ENCODE measurements at places on chromosomes 3 and 15.

GRCh38 chr3:146131616-146132410, 29.2 kb downstream of the PLOD2 start:
- DNase-seq: no peak

- no peak for DNase-seq
Measured at GRCh38 chr3:169122416-169122815, 541.1 kb downstream of the MECOM start.

DNA sequence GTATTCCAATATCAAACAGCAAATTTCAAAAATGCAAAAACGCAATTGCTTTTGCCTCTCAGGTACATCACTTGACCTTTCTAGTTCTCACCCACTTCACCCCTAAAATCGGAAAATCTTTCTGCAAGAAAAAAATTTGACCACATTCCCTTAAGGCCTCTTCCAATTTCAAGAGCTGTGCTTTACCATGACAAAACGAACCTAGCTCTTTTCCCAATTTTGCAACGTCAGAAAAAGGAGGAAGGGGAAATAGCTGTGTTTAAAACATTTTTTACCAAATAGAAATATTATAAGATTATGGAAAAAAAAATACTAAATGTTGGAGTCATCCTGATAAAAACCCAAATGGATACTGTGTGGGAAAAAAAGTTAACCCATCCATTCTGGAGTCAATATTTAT, 1.1 kb upstream of the NR2C2 start:
- no peak for DNase-seq

- DNase-seq: no peak
Measured at GRCh38 chr3:41488501-41488900, 289.2 kb downstream of the CTNNB1 start.

DNA sequence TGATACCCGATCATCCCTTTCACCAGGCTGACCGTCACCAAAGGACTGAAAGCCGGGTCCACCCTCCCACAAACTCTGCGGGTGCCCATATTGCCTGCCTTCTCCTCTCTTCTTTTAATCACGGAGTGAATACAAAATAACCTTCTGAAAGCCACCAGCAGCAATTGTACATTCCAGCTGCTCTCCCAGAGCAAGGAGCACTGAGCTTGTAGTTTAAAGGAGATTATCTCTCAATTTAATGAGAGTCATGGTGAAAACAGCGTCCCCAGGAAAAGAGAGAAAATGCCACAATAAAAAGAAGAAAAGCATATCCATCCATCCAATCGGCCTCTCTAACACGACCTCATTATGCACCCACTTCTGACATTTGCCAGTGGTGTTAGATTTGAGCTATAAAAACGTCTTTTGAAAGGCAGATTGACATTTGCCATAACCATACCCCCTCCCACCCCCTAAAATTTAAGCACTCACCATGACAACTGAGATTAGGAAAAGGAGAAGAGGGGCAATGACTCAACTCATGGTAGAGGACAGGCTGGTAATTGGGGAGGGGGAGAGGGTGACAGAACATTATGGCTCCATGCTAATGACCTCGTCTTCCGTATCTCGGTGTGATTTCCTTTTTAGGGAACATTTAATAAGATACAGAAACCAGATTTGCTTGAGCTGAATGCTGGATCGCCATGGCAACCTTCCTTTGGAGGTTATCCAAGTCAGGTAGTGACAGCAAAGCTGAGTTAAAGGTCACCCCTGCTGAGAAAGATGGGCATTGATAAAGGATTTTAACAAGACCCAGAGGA, 106.2 kb downstream of the ST8SIA2 start:
- DNase-seq: no peak

- DNase-seq: no peak
Measured at GRCh38 chr3:115698851-115699591, 75.7 kb downstream of the GAP43 start.

DNA sequence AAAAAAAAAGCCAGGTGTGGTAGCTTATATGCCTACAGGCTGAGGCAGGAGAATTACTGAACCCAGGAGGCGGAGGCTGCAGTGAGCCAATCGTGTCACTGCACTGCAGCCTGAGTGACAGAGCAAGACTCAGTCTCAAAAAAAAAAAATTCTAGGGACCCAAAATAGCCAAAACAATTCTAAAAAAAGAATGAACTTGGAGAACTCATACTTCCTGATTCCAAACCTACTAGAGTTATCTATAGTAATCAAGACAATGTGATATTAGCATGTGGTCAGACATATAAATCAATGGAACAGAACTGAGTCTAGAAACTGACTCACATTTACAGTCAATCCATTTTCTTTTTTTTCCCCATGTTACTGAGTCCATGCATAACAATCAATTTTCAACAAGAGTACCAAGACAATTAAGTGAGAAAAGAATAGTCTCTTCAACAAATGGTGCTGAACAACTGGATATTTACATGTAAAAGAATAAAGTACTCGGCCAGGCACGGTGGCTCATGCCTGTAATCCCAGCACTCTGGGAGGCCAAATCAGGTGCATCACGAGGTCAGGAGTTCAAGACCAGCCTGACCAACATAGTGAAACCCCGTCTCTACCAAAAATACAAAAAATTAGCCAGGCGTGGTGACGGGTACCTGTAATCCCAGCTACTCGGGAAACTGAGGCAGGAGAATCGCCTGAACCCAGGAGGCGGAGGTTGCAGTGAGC, 11.9 kb downstream of the PRKAR2A start:
- DNase-seq: no peak

GRCh38 chr3:13352621-13353131, 67.4 kb downstream of the NUP210 start:
- no peak for DNase-seq

- no peak for DNase-seq
Measured at GRCh38 chr3:141125351-141125750, 74.2 kb downstream of the SPSB4 start.

GRCh38 chr3:192834428-192834827, 83.2 kb downstream of the MB21D2 start:
- DNase-seq: no peak

GRCh38 chr3:10915376-10915775, 77.2 kb upstream of the SLC6A1 start:
- DNase-seq: no peak

DNA sequence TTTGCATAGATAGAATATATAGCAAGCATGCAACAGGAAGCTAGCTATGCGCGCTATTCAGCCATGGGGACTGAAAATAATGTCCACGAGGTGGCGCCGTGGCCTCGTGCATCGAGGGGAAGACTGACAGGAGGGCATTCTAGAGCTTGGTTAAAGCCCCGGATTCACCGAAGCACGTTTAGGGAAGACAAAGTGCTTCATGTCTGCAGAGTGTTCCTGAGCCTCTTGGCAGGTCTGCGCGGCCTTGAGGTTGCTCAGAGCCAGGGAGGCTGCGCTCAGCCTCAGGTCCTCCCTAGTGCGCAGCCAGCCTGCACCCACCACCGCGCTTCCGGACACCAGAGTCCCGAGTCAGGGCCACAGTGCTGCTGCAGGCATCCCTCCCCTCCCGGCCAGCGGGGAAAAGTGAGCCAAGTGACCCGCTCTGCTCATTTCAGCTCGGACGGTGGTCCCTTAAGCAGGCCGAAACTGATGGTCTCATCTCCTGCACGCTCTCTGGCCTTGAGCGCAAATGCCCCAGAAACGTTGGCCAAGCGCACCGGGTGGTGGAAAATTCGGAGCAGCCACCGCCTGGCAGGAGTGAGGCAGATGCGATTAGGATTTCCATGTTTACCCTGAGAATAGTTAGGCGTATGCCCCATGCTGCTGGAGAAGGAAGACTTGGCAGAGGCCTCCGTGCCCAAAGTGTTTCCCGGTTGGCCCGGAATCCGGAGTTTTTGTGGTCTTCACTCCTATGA, 24.8 kb downstream of the GABRA5 start:
- DNase-seq: peak; percentile 3

DNA sequence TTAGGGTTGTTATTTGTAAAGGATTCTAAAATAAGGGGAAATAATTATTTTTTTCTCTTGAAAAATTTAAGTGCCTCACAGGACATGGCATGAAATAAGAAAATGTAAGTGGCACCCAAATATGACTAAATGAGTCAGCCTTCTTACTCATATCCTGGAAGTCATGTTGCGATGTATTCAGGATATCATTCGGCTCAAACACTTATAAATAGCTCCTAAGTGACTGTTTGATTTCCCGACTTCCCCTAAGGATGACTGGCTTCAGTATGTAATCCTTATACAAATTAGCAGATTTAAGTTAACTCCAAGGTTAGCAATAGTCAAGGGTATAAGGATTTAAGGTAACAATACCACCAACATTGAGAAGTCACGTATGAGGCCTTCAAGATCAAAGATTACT, 57.3 kb upstream of the OSTN start:
- peak; percentile 8 for DNase-seq

DNA sequence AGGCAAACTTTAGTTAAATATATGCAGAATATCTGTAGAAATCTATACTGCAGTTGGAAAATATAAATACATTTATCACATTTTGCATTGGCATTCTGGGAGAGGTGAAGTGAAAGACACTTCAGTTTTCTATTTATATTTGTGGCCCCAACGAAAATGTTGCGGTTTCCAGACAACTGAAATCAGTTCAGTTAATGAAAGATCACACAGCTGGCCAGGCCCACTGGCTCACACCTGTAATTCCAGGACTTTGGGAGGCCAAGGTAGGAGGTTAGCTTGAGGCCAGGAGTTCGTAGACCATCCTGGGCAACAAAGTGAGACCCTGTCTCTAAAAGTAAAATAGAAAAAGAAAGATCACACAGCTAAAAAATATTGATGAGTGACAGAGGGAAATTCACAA, 11.9 kb upstream of the CLASP2 start:
- DNase-seq: no peak

DNA sequence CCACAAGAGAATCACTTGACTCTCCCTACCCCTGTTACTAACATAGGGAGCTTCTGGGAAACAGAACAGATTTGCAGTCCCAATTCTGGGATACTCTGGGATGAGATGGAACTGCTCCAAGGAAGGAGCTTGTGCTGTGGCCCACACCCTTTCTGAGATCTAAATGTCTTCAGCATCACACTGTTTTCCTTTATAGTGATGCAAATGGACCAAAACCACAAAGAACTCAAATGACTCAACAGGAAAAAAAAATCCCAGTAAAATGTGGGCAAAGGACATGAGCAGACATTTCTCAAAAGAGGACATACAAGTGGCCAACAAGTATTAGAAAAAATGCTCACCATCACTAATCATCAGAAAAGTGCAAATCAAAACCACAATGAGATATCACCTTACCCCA, 155.6 kb downstream of the NECTIN3 start:
- DNase-seq: no peak

- DNase-seq: no peak
Measured at GRCh38 chr15:33907326-33907725, 61.0 kb upstream of the CHRM5 start.

DNA sequence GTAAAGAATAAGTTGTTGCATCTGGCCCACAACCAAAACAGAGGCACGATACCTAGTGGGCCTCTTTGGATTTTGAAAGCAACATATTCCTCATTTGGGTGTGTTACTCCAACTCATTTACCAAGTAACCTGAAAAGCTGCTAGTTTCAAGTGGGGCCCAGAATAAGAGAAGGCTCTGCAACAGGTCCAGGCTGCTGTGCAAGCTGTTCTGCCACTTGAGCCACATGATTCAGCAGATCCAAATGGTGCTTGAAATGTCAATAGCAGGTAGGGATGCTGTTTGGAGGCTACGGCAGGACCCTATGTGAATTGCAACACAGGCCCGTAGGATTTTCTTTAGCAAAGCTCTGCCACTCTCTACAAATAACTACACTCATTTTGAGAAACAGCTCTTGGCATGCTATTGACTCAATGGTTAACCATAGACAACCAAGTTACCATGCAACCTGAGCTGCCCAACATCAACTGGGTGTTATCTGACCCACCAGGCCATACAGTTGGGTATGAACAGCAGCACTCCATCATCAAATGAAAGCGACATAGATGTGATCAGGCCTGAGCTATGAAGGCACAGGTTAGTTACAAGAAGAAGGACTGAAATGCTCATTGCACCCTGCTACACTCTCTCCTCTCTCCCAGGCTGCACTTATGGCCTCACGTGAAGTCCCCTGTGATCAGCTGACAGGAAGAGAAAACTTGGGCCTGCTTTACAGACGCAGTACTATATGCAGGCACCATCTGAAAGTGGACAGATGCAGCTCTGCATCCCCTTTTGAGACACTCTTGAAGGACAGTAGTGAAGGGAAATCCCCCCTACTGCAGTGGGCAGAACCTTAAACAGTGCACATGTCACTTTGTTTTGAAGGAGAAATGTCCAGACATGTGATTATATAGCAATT, 9.5 kb upstream of the MCF2L2 start:
- DNase-seq: no peak

DNA sequence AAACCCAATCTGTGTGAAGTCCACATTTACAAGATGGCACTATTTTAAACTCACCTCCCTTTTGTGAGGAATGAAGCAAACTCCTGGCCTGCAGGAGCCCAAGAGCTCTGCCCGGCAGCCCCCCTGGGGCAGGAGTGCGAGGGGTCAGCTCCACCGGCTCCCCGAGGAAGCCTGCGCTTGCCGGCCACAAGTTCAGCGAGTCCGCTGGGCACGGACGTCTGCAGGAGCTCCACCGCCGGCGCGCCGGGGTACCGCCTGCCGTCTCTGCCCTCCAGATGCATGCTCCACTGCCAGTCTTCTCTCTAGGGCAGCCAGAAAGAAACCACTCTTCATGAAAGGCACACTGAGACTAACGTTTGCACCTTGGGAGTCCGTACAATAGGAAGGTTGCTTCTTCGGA, 17.5 kb downstream of the OCA2 start:
- no peak for DNase-seq

DNA sequence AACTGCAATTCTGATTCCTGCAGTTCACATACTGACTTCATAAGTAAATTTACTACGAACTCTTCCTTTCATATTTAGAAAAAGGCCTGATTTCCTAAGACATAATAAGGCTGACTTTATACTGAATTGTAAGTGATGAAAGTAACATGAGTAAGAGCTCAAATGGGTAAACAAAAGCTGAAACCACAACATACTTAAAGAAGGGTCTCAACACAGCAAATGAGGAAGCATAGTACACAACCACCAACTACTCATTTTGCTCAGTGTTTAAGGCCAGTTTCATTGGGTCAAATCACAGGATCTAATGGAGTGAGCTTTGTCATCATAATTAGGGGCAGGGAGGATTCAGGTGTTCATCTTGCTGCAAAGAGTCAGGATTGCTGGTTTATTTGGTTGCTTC, 81.4 kb downstream of the SETD2 start:
- DNase-seq: peak; percentile 34

- no peak for DNase-seq
Measured at GRCh38 chr3:42189001-42189460, 77.0 kb downstream of the CCK start.

GRCh38 chr3:123605789-123606234, 21.0 kb upstream of the HACD2 start:
- DNase-seq: no peak

- peak; percentile 85 for DNase-seq
Measured at GRCh38 chr3:50264383-50264963, 4.5 kb upstream of the SEMA3B start.
